H4 (cell line): ENCODE measurements at places on chromosomes 6 and 20. TPM values are rescaled to one million over a fixed set of nuclear protein-coding genes. Genes with fewer than 3 reads are reported as not detected.

- DNase-seq: no peak
Observed at GRCh38 chr6:47238456-47238995, 71.2 kb downstream of the TNFRSF21 start.

GRCh38 chr6:55014321-55015088 lies 159.8 kb upstream of the HCRTR2 start:
- no peak for DNase-seq

DNA sequence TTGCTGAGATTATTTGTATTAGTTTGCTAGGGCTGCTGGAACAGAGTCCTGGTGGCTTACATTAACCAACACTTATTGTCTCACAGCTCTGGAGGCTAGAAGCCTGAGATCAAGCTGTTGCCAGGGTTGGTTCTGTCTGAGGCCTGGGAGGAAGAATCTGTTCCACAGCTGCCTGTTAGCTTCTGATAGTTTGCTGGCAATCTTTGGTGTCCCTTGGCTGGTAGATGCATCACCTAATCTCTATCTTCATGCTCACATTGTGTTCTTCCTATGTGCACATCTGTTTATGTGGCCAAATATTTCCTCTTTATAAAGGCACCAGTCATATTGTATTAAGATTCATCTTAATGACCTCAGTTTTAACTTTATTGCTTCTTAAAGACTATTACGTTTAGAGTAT lies 19.5 kb downstream of the SF3B5 start:
- no peak for DNase-seq

GRCh38 chr6:1416191-1416760 lies 26.9 kb downstream of the FOXF2 start:
- no peak for DNase-seq

GRCh38 chr6:111258615-111259088 lies 171.3 kb downstream of the SLC16A10 start:
- DNase-seq: peak; percentile 4

SLC22A7 gene
- not detected in 2 replicates for total RNA-seq

MCHR2 gene
- total RNA-seq: not detected in 2 replicates
